ENCODE measurements at places on chromosomes 11 and 22.

DNA sequence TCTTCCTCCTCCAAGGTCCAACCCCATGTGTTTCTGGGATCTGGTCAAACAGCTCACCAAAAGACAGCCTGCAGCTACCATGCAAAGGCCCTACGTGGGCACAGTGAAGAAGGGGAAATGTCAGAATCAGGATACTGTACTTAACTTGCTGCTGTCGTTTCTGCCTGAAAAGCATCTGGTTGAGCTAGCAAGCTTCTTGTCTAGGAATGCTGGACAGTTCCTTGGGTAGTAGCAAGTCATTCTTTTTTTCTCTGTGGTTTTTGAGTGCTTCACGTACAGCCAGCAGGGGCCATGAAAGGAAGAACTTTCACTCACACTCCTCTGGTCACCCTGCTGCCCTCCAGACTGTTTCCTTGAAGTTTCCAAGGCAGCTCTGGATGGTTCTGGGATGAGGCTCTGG is 24.7 kb downstream of the RCOR2 start:
- DNase-seq: no peak

- no peak for DNase-seq
Measured at GRCh38 chr11:1918436-1919315, 827 bp upstream of the TNNT3 start.

DNA sequence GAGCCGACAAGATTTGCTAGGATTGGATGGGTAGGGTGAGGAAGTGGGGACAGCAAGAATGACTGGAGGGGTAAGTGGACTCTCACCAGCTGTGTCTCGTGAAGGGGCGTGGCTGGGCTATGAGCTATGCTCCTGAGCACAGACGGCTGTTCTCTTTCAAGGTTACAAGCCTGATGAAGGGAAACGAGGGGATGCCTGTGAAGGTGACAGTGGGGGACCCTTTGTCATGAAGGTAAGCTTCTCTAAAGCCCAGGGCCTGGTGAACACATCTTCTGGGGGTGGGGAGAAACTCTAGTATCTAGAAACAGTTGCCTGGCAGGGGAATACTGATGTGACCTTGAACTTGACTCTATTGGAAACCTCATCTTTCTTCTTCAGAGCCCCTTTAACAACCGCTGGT is 19.9 kb downstream of the F2 start:
- DNase-seq: no peak

DNA sequence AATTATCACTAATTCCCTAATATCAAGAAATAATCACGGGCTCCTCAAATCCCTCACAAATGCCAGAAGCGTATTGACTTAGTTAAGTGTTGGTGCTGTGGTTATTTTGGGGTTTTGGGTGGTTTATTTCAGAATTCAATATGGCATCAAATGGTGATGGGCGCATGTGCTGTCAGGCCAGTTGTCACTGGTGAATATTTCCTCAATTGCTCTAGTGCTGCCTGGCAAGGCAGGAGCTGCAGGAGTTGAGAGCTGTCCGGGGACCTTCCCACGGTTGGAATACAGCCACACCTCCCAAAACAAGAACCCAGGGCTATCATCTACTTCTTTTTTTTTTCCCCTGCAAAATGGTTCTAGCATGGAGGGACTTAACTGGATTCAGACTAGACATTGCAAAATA is 10.3 kb downstream of the IGLL5 start:
- no peak for DNase-seq

DNA sequence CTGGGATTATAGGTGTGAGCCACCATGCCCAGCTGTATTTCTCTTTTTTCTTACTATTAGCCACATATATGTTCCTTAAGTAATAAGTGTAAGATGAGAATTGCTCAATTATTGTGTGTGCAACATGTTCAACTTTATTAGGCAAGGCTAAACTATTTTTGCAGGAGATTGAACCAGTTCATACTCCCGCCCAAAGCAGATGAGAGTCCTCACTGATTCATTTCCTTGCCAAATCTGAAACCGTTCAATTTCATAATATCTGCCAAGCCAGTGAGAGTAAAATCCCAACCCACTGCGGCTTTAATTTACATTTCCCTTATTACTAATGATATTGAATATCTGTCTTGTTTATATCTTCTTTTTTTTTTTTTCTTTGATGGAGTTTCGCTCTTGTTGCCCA is 48.4 kb downstream of the KCNJ4 start:
- DNase-seq: no peak

GRCh38 chr11:91998481-91998880 is 226.1 kb upstream of the FAT3 start:
- DNase-seq: no peak

- no peak for DNase-seq
Measured at GRCh38 chr11:111448831-111449557, 63.2 kb downstream of the BTG4 start.

GRCh38 chr11:35326266-35326879 is 93.0 kb downstream of the SLC1A2 start:
- DNase-seq: no peak

GRCh38 chr11:72433455-72434036 is 785 bp downstream of the CLPB start:
- no peak for DNase-seq

DNA sequence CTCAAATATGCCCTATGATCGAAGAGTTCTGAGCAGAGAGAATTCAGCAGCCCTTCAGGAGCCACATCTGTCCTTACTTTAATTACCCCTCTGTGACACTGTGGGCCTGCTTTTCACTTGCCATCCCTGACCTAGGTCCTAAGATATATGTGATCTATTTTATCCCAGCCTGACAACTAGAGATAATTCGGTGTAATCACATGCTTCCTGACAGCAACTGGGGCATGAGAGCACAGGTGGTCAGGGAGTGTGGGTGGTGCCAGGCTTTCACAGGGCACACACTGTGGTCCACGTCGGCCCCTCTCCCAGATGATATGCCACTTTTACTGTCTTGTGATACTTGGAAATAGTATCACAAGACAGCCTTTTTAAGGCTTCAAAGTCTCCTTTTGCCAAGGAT is 3.9 kb downstream of the TUBA8 start:
- DNase-seq: no peak

DNA sequence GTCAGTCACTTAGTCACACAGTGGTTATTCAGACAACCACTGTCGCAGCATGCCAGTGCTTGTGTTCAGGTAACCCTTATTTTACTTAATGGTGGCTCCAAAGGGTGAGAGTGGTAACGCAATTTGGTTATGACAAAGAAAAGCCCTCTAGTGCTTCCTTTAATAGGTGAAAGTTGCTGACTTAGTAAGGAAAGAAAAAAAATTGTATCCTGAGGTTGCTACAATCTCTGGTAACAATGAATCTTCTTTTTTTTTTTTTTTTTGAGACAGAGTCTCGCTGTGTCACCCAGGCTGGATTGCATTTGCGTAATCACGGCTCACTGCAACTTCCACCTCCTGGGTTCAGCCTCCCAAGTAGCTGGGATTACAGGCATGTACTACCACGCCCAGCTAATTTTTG is 64.5 kb downstream of the C11orf91 start:
- no peak for DNase-seq

GRCh38 chr22:44030702-44031082 is 6.6 kb downstream of the PARVB start:
- no peak for DNase-seq

DNA sequence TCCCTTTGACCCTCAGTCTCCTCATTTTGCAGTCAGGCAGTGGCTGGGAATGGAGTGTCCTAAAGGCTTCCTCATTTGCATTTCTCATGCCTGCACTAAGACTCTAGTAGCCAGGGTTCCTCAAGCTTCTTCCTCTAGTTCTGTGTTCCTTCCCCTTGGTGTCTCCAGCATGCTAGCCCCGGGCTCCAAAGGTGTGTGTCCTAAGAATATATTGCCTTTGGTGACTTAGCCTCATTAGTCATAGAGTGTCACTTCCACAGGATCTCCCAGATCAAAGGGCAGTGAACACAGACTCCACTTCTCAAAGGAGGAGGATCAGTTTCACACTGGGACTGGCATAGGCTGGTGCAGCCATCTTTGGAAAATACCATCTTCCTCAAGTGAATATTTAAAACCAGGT is 21.4 kb upstream of the ACER3 start:
- no peak for DNase-seq

DNA sequence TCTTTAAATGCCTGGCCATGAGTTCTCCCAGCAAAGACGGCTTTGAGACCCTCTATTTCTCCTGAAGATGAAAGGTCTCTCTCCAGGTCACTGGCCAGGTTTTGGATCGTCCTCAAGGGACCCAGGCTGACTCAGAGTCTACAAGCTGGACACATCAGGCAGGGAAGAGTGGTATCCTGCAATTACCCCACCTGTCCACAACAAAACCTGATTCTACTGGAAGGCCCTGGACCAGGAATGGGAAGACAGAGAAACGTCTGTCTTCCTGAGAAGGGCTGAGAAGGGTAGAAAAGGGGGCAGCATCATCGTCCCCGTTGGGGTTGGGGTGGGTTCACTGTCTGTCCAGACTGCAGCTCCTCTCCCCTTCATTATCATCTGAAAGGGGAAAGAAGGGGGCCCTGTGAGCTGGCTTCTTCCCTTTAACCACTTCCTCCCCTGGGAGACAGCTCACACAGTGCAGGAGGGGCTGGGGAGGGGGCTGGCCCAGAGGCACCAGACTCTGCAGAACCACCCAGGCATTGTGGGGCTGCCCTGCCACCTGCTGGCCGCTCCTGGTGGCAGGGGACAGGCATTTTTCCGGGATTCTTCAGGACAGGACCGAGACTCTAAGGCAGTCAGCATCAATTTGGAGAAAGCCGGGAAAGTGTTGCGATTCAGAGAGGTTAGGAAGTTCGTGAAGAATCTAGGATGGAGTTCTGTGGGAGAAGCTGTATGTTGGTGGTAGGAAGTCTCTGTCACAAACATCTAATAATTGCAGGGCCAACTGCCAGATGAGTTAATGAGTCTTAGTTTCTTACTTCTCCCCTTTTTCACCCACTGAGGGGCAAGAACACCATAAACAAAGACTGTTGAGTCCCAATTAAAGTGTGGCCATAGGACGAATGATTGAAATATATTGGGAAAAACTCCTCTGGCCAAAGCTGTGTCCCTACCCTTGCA is 57.6 kb downstream of the SYN3 start:
- no peak for DNase-seq

DNA sequence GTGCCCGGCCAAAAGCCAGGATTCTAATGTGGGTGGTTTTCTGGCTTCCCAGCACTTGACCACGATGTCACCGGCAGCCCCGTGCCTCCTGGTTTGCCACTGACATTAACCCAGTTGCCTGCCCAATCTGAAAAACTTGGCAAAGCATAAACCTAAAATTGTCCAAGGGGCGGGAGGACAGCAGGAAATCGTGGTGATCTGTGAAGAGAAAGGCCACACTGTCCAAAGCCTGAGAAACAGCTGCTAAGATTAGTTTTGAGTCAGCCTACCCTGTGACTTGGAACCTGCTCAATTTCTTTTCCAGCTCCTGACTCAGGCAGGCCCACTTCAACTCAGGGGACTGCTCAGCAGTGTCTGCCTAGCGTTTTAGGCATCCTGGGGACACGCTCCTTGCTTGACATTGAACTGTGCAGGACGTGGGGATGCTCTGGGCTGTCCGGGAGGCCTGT is 8.2 kb upstream of the F2 start:
- DNase-seq: no peak

GRCh38 chr22:32852395-32853251 is 51.1 kb downstream of the TIMP3 start:
- DNase-seq: no peak

GRCh38 chr11:66907751-66908630 is 50.2 kb downstream of the PC start:
- DNase-seq: no peak

GRCh38 chr11:46436113-46436512 is 44.5 kb upstream of the CHRM4 start:
- no peak for DNase-seq

- no peak for DNase-seq
Measured at GRCh38 chr11:45213316-45213665, 66.9 kb downstream of the PRDM11 start.

- no peak for DNase-seq
Measured at GRCh38 chr11:3052109-3052479, 5.1 kb downstream of the CARS1 start.

GRCh38 chr11:5846701-5847100 is 5.0 kb upstream of the OR52E6 start:
- DNase-seq: no peak

- DNase-seq: no peak
Measured at GRCh38 chr11:123547180-123547579, 107.2 kb downstream of the SCN3B start.

- DNase-seq: no peak
Measured at GRCh38 chr11:61756452-61757212, 4.2 kb downstream of the MYRF start.

GRCh38 chr11:118282606-118283005 is 18.5 kb upstream of the MPZL2 start:
- no peak for DNase-seq

DNA sequence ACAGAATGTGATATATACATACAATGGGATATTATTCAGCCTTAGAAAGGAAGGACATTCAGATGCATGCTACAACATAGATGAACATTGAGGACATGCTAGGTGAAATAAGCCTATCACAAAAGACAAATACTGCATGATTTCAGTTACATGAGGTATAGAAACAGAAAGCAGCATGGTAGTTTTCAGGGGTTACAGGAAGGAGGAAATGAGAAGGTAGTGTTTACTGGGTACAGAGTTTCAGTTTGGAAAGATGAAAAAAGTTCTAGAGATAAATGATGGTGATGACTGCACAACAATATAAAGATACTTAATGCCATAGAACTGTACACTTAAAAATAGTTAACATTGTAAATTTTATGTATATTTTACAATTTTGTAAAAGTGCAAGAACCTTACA is 266.7 kb upstream of the C11orf87 start:
- DNase-seq: no peak

GRCh38 chr11:108069947-108070346 is 51.4 kb upstream of the ACAT1 start:
- no peak for DNase-seq

GRCh38 chr22:49151256-49152126 is 676.2 kb downstream of the BRD1 start:
- DNase-seq: no peak

DNA sequence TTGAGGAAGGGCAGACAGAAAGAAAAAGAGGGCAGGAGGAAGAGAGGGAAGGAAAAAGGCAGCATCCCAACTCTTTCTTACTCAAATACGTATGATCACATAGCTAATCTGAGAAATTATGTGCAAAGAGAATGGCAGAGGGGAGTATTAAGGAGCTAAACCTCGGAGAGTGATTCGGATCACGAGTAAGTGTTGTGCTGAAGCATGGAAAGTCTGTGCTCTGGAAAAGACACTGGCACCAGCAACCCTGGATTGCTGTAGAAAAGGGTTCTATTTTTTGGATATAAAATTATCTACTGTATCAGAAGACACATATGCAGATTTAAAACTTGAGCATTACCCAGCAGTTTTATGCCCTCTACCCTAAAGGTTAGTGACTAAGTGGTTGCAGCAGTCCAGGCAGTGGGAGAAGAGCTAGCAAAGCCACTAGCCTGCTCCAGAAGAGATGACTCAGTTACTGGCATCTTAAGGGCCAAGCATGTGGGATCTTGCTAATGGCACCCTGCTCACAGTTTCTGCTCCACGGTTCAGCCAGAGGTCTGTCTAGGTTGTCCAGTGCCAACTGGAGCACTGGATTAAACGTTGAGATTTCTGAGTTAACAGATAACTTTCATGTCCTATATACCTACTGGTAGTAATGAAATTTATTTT is 151.7 kb downstream of the SWAP70 start:
- no peak for DNase-seq

GRCh38 chr11:110691926-110692325 is 20.3 kb downstream of the ARHGAP20 start:
- no peak for DNase-seq

- no peak for DNase-seq
Measured at GRCh38 chr22:42222140-42222539, 48.3 kb downstream of the TCF20 start.

Measured in esophagus squamous epithelium (tissue), 5 donors.